ENCODE measurements at places on chromosomes 4 and X.

- DNase-seq = peak; percentile 59
These were observed 87.0 kb downstream of the PHOX2B start for GRCh38 chr4:41661442-41662076.

- no peak for DNase-seq
These were observed 6.2 kb upstream of the TMEM128 start for GRCh38 chr4:4254199-4254598.

GRCh38 chrX:42119076-42119475 lies 195.7 kb upstream of the CASK start:
- peak; percentile 87 for DNase-seq

GRCh38 chr4:148649652-148650331 lies 207.6 kb upstream of the NR3C2 start:
- DNase-seq = no peak

- no peak for DNase-seq
These were observed 80.8 kb upstream of the ANK2 start for GRCh38 chr4:112968451-112969159.

- peak; percentile 90 for DNase-seq
These were observed 54.9 kb downstream of the LINC00632 start for GRCh38 chrX:140764401-140764919.

DNA sequence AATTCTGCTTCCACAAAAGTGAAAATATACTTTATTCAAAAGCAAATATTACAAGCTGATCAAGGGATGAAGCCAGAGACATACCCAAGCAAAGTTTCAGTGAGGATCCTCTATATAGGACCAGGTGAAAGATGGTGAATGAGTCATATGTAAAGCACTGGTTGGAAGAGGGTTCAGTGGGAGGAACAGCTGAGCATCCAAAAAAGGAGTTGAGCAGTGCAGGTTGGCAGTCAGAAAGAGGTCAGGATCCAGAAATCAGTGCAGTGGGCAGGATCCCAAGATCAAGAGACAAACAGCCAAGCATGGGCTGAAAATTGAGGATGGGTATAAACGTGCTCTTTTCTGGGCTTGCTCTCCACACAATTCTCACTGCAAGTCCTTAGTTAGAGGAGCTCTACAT lies 30.3 kb downstream of the OTC start:
- DNase-seq = no peak

GRCh38 chr4:69584135-69584534 lies 55.3 kb downstream of the UGT2A2 start:
- no peak for DNase-seq

- DNase-seq = no peak
These were observed 344.3 kb downstream of the GBA3 start for GRCh38 chr4:23036921-23037495.

DNA sequence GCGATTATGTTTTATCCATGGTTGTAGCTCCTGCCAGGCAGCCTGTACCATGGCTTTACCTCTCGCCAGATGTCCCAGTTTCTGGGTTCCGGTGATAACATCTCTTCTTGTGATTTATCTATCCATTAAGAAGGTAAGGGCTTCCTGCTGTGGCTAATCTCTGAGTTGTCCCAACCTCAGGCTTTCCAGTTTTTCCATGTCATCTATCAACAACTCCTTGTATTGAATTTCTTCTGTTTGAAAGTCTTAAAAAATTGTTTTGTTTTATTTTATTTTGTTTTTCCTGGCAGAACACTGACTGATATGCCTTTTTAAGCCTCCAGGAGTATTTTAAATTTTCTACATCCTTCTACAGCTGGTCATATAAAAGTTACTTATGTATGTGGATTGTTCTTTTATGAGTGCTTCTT lies 241.9 kb downstream of the ANTXR2 start:
- DNase-seq = peak; percentile 50

- DNase-seq = no peak
These were observed 132.6 kb downstream of the IL15 start for GRCh38 chr4:141768954-141769353.

DNA sequence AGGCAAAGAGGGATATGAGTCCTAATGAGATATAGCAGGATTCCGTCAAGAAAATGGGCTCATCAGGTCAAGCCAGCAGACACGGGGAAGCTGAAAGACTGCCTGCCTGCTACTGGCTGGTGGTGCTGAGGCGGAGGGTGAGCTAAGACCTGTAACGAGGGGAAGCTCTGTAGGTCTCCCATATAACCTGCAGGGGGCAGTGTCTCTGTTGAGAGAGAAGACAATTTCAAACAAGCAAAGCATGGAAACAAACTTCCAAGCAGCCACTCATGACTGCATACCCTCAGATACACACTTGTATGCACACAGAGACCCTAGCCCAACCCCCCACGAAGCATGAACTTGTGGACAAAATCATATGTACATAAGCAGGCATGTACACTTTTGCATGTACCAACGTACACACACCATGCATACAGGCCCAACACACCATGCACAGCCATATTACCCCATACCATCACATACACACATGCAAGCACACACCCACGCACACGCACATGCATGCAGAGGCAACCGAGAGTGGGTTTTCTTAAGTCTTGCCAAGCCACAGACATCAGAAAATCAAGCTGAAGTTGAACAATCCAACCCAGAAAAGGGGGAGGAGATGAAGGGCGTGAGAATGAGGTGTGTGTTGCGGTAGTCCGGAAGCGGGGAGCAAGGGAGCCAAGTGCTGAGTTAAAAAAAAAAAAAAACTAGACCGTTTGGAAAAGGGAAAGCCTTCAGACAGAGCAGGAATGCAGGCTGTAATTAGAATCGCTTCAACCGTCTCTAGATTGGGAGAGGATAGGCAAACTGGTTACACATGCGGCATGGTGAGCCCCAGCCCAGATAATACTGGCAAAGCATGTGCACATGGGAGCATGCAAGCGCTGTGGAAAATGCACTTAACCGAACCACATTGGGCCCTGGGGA lies 71.0 kb downstream of the PJA1 start:
- DNase-seq = peak; percentile 81

DNA sequence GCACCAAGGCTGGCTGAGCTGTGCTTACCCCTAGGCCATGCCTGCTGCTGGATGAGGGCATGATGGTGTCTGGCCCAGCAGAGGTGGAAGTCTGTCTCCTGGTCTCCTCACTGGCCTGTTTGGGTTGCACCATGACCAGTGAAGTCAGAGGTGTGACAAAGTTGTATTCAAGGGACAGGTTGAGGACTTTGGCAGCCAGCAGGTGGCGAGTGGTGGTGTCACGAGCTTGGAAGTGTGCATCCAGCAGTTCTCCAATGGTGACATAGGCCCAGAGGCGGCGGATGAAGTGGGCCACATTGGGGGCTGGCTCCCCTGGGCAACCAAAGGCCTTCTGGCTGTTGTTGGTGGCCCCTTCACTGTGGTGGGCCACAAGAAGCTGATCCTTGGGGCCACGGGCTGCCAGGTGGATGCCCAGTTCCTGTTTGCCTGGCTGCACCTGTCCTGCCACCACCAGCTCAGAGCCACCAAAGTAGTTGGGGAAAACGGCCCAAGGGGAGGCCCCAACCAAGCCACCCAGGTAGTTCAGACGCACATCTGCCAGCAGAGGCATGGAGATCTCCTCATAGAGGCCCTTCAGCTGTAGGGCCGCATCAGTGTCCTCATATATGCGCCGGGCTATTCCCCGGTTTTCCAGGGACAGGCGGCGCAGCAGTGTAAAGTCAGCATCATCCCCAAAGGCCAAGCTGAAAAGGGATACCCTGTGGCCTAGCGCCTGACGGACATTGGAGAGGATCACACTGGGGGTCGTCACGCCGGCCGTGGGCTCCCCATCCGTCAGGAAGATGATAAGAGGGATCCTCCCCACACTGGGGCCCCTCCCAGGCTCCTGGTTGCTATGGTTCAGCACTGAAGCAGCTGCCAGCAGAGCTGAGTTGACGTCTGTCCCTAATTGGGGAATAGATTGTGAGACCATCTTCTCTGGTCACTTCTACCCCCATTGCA lies 39.7 kb downstream of the ITIH6 start:
- no peak for DNase-seq

DNA sequence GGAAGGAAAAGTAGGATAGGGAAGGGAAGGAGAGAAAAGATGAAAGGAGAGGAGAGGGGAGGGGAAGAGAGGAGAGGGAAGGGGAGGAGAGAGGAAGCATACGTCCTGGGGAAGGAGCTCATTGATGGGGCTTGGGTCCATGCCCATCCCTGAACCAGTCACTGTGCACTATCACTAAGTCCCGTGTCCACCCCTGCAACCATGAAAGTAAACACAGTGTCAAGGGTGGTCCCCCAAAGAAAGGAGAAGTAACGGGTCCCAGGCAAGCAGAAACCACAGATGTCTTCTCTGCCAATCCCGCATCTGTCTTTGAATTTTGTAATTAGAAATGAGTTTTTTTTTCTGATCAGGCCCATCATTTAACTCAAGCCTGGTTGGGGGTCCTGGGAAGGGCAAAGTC lies 55.2 kb downstream of the LGI2 start:
- peak; percentile 12 for DNase-seq

- DNase-seq = no peak
These were observed 746.9 kb downstream of the FAT4 start for GRCh38 chr4:126061655-126062054.

DNA sequence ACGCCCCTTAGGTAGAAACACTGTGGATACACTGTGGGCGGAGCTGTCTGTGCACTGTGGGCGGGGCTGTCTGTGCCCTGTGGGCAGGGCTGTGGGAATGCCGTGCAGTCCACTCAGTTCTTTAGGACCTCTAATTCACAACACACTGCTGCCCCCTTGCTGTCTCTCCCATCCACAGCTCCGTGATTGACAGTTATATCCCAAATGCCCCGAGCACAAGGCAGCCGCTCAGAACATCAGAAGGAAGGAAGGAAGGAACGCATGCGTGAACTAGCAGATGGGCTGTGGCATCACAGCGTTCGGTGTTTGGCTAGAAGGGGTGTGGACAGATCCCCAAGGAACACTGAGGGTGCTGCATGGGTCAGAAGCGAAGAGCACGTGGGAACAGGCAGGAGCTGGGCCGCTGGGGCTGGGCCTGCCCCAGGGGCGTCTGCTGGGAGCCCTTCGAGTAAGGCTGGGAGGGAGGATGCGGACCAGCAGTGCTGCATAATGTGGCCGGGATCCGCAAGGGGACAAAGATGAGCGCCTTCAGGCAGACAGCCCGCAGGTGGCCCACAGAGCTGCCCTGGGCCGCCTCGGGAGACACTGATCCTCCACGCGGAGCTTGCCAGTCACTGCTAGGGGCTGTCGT lies 29.8 kb downstream of the ACOX3 start:
- peak; percentile 96 for DNase-seq

DNA sequence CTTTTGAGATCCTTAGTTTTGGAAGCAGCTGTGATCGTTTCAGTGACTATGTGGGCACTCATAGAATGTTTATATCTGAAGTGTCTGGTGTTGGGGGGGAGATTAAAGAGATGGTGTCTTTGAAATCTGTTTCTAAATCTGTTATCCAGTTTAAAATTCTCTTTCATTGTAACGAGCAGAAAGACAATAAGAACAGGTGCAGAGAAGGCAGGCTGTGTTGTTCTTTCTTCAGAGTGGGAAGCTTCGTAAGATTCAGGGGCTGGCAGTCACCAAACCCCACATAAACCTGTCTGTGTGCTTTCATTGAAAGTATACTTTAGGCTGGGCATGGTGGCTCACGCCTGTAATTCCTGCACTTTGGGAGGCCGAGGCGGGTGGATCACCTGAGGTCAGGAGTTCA lies 16.3 kb upstream of the DHRSX start:
- DNase-seq = no peak

GRCh38 chr4:185232370-185232769 lies 23.0 kb downstream of the SNX25 start:
- DNase-seq = no peak

GRCh38 chr4:12852338-12853307 lies 631.5 kb downstream of the RAB28 start:
- peak; percentile 63 for DNase-seq

GRCh38 chrX:26334232-26334631 lies 118.3 kb downstream of the MAGEB5 start:
- no peak for DNase-seq

DNA sequence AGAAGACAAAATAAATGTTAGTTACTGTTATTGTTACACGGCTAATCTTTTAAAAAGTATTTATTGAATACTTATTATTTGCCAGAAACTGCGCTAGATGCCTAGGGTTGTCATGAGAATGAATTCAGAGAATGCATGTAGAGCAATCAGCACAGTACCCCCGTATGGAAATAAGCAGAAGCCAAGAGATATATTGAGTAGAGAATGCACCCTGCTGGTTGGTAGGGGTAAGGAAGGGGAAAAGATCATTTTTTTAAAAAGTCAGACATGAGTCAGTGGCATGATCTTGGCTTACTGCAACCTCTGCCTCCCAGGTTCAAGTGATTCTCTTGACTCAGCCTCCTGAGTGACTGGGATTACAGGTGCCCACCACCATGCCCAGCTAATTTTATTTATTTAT lies 13.1 kb upstream of the DRP2 start:
- no peak for DNase-seq

DNA sequence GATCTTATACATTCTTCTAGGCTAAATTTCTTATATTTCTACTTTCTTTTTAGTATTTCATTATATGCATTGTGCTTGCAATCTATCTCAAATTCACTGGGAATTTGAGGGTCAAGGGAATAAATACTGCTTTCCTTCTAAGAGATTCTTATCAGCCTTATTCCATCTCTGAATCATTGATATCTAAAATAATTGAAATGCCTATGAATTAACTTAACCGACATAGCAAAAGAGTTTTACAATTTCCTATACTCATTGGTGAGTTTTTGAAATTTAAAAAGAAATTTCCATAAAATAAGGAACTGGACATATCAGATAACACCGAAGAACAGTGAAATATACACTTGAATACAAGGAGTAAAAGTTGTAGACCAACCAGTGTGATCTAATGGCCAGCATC lies 373.7 kb downstream of the NAF1 start:
- no peak for DNase-seq

GRCh38 chr4:127616898-127617297 lies 15.9 kb upstream of the INTU start:
- DNase-seq = no peak

DNA sequence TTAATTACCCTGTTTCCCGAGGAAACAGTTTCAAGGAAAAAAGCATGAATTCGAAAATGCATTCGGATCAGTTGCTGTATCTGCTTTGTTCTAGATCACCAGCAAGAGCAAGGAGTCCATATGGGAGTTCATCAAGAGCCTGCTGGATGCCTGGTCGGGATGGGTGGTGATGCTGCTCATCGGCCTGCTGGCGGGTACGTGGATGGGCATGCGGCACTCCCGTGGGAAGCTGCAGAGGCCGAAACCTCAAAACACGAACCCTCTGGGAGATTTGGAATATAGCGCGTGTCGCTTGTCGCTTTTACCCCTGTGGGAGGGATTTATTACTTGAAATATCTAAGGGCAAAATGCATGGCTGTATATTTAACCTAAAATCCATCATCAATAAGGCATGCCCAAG lies 30.6 kb downstream of the CLCN4 start:
- DNase-seq = no peak

DNA sequence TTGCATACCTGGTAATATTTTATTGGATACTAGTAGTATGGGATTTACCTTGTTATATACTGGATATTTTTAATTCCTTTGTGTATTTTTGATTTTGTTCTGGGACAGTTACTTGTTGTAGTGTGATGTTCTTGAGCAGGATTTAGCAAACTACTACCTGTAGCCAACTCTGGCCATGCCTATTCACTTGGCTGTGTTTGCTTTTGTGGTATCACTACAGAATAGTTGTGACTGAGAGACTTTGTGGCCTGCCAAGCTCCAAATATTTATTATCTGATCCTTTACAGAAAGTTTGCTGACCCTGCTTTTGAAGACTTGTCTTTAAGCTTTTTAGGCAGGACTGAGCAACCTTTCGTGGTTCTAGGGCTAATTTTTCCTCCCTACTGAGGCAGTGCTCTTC lies 17.8 kb downstream of the ZCCHC4 start:
- DNase-seq = no peak
